Stimulated activated CD8-positive, alpha-beta memory T cell treated with anti-CD3 and anti-CD28 coated beads, Interleukin-7, amount 100 ng/mL, for 24 hours (primary cell): ENCODE measurements at places on chromosomes 5 and 9.

GRCh38 chr9:28758341-28758740, 1185.1 kb upstream of the C9orf72 start:
- DNase-seq: no peak

- DNase-seq: no peak
Observed at GRCh38 chr5:133396814-133397213, 215.5 kb downstream of the FSTL4 start.

DNA sequence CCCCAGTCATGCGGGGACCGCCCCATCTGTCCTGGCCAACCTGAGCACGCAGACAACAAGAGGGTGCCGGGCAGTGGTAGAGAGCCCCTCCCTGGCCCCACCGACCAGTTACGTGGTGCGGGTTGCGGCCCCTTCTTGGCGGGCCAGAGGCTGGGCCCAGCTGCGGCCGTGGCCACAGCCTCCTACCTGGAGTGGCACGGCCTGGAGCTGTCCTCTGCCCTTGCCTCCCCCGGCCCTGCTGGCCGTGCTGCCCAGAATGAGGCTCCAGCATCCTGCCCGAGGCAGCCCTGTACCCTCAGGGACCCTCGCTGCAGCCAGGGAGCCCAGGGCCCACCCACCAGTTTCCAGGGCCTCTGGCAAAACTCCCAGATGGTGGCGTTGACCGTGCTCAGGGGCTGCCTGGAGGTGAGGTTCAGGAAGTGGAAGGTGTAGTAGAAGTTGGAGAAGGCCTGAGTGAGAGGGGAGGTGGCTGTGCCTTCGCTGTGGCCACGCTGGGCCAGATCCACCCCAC, 5.7 kb downstream of the ENTPD8 start:
- DNase-seq: no peak

- no peak for DNase-seq
Observed at GRCh38 chr9:15873573-15874177, 320.8 kb downstream of the CCDC171 start.

GRCh38 chr9:84137968-84138367, 157.4 kb downstream of the RMI1 start:
- no peak for DNase-seq

GRCh38 chr5:168464214-168464613, 22.1 kb upstream of the RARS1 start:
- DNase-seq: no peak

- DNase-seq: no peak
Observed at GRCh38 chr5:127650649-127651048, 1.8 kb downstream of the CTXN3 start.

DNA sequence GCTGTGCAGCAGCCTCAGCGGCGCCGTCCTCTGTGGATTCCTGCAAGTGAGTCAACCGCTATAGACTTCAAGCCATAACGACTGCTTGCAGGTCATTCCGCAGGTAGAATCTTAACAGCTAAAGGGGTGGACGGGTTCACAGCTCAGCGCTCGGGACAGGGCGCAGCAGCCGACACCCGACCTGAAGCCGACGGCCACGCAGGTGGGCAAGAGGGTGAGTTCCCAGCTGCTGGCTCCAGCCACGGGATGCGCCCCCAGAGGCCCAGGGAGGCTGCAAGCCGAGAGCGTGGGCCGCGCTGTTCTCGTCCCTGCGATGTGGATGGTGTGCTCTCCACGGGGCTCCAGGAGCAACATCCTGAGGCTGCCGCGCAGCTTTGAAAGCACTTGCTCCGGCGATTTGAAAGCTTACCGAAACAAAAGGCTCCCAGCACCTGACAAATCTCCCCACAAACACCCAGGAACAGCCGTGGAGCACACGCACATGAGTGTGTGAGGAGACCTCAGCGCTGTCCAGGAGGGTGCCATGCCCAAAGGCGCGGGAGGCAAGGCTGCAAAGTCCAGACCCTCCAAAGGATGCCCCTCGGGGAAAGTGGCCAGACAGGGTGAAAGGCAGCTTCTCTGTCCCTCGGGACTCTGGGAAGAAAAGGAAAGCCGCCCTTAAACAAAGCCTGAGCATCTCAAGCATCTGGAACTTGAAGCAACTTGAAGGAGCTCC, 48.7 kb downstream of the EXD3 start:
- DNase-seq: no peak
